ENCODE measurements at places on chromosomes 3 and 15.

DNA sequence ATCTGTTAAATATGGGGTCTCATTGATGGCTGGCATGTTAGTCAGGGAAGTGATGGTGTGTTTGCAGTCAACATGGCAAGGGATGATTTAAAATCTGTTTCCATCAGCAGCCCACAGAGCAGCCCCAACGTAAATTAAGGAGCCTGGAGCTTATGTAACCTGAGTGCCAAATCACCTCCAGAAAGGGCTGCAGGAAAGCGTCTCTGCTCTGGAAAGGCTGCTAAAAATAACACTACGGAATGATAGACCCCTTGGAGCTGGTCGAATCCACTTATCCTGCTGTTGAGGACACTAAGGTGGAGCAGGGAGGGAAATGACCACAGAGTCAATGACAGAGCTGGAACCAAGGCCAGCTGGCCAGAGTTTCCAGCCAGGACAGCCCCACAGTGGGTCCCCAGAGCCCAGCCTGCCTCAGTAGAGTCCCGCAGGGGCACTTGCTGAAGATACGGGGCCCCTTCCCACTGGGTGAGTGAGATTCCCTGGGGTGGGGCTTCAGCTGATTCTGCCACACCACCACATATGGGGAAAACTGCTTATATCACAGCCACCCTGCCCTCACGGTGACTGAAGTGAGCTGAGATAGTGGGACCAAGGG, 63.5 kb downstream of the EPHB1 start:
- DNase-seq: no peak

GRCh38 chr15:67979281-67979680, 74.8 kb upstream of the PIAS1 start:
- no peak for DNase-seq

DNA sequence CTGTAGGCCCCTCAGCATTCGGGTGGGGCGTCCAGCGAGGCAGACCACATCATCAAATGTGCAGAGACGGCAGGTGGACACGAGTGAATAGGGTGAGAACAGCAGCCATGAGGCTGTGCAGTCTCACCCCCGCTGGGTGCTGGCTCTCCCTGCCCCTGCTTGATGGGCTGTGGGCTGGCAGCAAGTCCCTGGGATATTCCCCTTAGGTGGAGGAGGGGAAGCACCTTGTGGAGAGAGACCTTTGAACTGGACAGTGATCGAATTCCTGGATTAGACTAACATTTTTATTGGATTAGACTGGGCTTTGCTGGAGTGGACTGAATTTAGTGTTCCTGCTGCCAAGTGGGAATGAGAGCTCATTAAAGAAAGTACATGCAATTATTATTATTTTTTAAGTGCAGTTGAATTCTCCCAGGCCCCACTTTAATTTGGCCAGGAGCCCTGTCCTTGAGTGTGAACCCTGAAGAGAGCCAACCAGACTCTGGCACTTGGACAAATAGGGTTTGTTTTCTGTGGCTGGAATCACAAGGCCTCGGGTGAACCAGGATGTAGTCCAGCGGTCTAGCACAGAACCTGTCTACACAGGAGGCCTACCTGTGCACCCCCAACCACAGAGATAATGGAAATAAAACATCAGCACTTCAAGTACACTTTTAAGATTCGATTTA, 193.1 kb downstream of the ABHD5 start:
- no peak for DNase-seq

DNA sequence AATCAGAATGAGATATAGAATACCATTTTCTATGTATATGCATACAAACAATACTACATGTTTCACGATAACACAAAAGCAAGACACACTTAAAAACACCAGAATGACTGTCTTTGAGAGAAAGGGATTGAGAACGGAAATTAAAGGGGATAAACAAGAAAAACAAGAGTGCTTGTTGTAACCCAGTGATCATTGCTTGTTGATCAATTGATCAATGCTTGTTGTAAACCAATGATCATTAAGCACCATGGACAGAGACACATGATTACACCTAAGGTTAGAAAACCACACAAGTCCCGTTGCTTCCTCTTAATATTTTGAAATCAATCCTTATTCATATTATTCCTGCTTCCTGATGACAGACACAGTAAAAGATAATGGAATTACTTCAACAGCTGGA, 1.1 kb upstream of the OR4F15 start:
- DNase-seq: no peak

GRCh38 chr15:52858782-52859176, 68.6 kb upstream of the ONECUT1 start:
- DNase-seq: no peak

- peak; percentile 85 for DNase-seq
These were observed 51.9 kb upstream of the FLNB start for GRCh38 chr3:57956119-57956832.

DNA sequence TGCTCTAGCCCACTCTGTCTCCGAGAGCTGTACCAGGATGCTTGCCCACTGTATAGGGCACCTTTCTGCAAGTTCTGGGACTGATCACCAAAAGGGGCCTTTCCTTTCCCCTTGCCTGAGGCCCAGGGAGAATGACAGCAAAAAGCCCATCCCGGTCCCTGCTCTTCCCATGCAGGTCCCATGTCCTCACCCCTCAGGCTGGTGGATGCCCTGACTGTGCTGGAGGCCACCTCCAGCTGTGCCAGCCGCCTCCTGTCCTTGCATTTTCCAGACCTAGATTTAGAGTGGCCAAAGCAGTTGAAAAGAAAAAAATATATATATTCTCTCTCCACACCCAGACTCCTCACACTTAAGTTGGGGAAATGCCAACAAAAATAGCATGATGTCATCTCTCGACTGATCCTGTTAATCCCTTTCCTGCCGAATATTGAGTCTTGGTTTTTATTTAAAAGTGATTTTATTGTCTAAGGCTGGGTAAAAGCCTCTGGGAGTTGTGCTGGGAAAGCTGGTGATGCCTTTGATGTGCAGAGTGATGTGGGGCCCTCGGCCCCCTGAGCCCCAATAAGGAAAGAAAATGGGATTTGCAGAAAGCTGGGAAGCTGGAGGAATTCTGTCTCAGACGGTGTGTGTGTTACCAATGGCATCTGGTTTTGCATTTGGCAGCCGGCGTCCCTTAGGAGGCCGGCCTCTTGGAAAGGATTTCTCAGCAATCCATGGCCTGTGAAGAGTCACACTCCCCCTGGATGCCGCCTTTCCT, 29.3 kb upstream of the TPM1 start:
- peak; percentile 94 for DNase-seq

DNA sequence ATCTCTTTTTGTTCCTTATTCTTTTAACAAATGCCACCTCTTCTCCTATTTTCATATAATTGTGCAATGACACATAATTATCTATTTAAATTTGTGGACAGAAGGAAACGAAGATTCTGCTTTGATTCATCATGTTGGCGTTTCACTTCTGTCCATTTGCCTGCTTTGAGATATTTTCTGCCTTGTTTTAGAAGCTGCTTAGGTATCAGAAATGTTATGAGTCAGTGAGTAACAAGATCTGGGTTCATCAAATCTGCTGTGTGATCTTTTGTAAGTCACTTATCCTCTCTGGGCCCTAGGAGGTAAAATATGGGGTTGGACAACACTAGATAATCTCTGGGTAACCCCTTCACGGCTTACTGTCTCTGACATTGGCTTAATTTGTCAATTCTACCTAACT, 7.3 kb upstream of the MINDY4B start:
- DNase-seq: no peak

DNA sequence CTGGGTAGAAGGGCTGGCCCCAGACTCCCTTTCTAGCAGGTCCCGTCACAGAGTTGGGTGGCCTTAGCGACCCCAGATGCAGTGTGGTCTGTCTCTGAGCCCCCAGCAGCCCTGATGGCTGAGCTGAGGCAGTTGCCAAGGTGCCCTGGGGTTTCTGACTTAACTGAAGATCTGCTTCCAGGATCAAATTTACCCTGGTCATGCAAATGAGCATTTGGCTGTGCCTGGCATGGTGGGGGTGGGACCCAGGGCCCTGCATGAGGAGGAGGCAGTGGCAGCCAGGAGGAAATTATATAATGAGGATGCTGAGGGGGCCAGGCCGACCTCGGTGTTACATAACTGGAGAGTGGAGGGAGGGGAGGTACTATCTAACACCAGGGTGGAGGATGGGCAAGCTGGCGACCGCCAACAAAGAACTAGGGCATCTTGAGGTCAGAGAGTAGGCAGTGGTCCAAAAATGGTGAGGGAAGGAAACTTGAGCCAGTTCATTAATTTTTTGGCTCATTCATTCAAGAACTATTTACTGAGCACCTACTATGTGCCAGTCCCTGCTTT, 16.4 kb downstream of the PLEKHO2 start:
- DNase-seq: no peak

DNA sequence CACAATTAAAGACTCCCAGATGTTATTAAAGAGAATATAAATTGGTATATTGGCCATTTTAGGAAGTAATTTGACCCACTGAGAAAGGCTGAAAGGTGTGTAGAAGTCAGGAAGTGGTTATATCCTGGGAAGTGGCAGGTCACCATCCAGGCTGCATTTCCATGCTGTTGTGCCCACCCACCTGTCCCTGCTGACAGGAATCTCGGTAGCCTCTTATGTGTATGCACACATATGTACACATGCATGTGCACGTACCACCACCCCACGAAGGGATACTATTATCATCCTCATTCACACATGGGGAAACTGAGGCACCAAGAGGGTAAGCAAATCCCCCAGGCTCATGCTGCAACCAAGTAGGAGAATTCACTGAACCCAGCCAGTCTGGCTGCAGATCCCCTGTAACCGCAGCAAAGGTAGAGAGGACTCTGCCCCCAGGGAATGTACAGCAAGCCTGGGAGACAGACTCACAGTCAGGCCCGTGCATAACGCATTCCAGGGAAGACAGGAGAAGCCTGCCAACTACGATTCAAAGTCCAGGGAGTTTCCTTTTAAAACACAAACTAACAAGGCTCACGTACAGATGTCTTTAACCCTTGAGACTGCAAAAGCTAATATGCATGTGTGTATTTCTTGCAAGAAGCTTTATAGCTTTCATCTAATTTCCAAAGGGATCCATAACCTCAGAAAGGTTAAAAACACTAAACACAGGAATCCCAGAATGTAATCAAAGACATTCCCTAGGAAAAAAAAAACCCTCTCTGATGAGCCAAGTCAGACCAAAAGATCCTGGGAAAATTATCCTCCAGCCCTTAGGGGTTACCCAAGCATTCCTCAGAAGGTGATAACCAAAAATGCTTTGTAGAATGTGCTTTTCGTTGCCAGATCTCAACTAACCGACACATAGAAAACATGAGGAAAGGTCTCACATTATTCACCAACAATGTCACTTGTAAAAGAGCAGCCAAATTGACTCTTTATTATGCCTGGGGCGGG, 129.6 kb downstream of the ADAMTS17 start:
- DNase-seq: peak; percentile 4

- DNase-seq: no peak
These were observed 62.3 kb downstream of the SYNM start for GRCh38 chr15:99167201-99167600.

- peak; percentile 13 for DNase-seq
These were observed 91.2 kb downstream of the EDEM1 start for GRCh38 chr3:5278666-5279065.

DNA sequence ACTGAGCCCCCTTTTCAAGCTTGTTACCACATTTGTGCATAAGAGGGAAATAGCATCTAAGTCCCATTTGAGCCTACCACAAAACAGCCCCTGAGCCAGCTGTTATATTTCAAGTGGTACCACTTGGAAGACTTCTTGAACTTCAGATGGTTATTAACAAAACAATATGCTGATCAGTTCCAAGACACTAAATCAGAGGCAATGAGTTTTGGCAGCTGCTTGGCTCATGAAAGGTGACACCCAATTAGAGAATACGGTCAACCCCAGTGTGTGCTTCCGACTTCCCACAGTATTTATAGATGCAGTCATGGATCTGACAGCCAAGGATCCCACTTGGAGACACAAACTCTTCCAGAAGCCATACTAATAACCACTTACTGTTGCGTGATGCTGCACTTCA, 469.6 kb upstream of the PPP2R3A start:
- no peak for DNase-seq

- DNase-seq: no peak
These were observed 307.0 kb upstream of the RASGRP1 start for GRCh38 chr15:38871638-38872037.

DNA sequence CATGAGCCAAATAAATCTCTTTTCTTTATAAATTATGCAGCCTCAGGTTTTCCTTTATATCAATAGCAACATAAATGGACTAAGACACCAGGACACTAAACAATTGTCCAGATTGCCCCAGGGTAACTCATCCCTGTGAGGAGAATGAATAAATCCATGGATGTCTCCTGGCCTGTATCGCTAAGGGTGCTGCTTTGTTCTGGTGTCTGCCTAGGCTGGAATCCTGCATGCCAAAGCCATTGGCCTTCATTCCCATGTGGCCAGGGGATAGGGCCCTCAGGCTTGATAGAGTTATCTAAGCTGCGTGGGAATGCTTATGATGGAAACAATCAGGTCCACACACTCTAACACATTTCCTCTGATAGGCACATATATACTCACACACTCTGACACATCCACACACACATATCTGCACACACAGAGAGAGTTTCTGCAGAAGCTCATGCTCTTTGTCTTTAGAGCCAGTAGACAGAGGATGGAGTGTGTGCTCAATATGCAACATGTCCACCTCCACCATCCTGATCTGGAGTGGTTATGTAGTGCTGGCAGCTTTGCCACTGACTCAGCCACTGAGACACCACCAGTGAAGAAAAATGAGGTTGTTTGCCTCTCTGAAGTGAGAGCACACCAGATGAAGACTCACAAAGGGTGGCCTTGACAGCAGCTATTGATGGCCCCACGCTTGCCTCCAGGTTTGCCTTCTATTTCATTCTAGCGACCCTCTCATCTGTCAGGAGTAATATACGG, 24.0 kb upstream of the DGKG start:
- no peak for DNase-seq

GRCh38 chr3:11583235-11583634, 60.5 kb downstream of the VGLL4 start:
- DNase-seq: no peak

- DNase-seq: peak; percentile 67
These were observed 20.3 kb upstream of the ABTB1 start for GRCh38 chr3:127652246-127652995.

- no peak for DNase-seq
These were observed 29.0 kb downstream of the HGD start for GRCh38 chr3:120652896-120653545.

- no peak for DNase-seq
These were observed 66.7 kb downstream of the ARHGAP31 start for GRCh38 chr3:119360736-119361462.

- no peak for DNase-seq
These were observed 83.7 kb downstream of the VGLL4 start for GRCh38 chr3:11559816-11560633.

- DNase-seq: no peak
These were observed 12.5 kb upstream of the CSPG4 start for GRCh38 chr15:75725006-75725718.

DNA sequence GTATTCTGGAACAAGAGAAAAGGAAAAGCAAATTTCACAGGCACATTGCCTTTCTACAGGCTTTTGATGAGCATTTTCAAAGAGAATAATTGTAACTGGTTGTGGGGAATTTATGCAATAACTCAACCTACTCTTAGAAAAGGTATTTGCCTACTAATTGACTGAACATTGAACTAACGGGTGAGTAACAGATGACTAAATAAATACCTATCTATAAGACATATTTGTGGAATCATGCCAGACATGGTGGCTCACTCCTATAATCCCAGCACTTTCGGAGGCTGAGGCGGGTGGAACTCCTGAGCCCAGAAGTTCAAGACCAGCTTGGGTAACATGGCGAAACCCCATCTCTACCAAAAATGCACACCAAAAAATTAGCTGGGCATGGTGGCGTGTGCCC, 367.7 kb downstream of the CGGBP1 start:
- DNase-seq: no peak

Measured in fibroblast of skin of scalp (primary cell).